Sigmoid colon (tissue), 7 donors: ENCODE measurements at places on chromosomes 13 and 19.

GRCh38 chr13:96033220-96034015 lies 19.8 kb downstream of the UGGT2 start:
- H3K27ac ChIP-seq, result no peak overlapping the region
- no peak overlapping the region for H3K4me3 ChIP-seq
- no peaks in the 10 kb centered on the region for H3K27me3 ChIP-seq
- DNase-seq, result no peak

DNA sequence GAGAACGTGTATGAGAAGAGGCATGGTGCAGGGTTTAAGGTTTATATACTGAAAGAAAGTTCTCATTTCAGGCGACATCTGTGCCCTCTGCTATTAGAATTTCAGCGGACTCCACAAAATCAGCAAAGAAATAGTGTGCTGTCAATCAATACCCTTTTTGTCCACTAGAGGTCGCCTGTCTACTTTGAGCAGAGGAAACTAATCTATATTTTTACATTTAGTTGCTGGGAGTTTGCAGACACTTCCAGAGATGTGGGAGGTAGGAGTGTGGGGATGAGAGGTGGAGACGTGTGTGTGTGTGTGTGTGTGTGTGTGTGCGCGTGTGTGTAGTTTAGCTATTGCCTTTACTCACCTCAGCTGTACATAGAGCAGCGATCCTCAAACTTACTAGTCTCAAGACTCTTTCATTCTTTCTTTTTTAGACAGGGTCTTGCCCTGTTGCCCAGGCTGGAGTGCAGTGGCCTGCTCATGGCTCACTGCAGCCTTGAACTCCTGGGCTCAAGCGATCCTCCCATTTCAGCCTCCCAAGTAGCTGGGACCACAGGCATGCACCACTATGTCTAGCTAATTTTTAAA lies 9.7 kb downstream of the INAFM1 start:
- peaks cover 26% of the 10 kb centered on the region for H3K4me1 ChIP-seq
- no peak overlapping the region for H3K4me3 ChIP-seq
- H3K27me3 ChIP-seq, result no peaks in the 10 kb centered on the region
- no peak for DNase-seq
- H3K36me3 ChIP-seq, result no peaks in the 10 kb centered on the region
- no peak overlapping the region for H3K27ac ChIP-seq

- no peak for DNase-seq
- no peak overlapping the region for H3K27ac ChIP-seq
- H3K36me3 ChIP-seq, result no peaks in the 10 kb centered on the region
- no peaks in the 10 kb centered on the region for H3K27me3 ChIP-seq
- no peak overlapping the region for H3K4me3 ChIP-seq
Measured at GRCh38 chr19:49264258-49264657, 60.7 kb downstream of the SLC6A16 start.

DNA sequence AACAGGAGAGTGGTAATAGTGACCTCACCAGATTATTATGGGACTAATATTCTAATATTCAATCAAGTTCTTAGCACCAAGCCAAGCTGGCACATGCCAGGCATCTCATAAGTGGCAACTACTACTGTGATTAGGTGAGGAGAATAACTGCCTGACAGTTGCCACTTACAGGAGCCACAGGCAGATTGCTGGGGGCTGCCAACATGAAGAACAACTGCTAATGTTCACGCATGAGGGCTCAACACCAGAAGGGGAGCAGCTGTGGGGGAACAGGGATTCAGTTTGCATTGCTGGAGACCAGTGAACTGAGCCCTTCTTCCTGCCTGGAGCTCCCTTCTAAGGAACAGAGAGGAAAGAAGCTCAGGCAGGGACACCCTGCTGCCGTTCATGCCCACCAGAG lies 504.5 kb downstream of the FOXO1 start:
- no peaks in the 10 kb centered on the region for H3K27me3 ChIP-seq
- H3K4me3 ChIP-seq, result no peak overlapping the region
- no peaks in the 10 kb centered on the region for H3K4me1 ChIP-seq
- no peak overlapping the region for H3K27ac ChIP-seq
- no peaks in the 10 kb centered on the region for H3K36me3 ChIP-seq

DNA sequence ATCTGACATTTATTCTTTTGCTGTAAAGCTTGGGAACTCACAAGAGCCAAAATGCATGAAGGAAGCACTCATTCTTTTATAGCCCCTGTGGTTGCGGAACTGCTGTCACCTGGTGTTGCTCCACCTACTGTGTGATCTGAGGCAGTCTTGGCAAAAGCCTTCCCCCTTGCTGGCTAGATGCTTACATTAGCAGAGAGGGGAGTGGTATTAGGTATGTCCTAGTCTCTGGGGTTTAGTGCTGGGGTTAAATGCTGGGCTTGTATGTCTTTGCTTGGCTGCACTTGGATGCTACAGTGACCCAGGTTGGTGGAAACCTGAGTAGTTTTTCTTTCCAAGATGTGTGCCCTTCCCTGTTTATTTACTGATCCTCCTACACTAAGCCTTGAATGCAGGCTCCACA lies 99.3 kb downstream of the WDFY2 start:
- no peak overlapping the region for H3K4me3 ChIP-seq
- H3K36me3 ChIP-seq, result no peaks in the 10 kb centered on the region
- H3K27me3 ChIP-seq, result no peaks in the 10 kb centered on the region

- H3K4me1 ChIP-seq, result no peaks in the 10 kb centered on the region
- no peak overlapping the region for H3K27ac ChIP-seq
- DNase-seq, result no peak
- H3K27me3 ChIP-seq, result no peaks in the 10 kb centered on the region
- H3K36me3 ChIP-seq, result peaks cover 17% of the 10 kb centered on the region
- no peak overlapping the region for H3K4me3 ChIP-seq
Measured at GRCh38 chr19:55391702-55392615, 6.2 kb downstream of the RPL28 start.

GRCh38 chr19:35116072-35116801 lies 614 bp downstream of the FXYD3 start:
- peaks cover 9% of the 10 kb centered on the region for H3K4me1 ChIP-seq
- peak overlapping the region; percentile 55 for H3K27ac ChIP-seq
- DNase-seq, result no peak
- peak overlapping the region; percentile 31 for H3K4me3 ChIP-seq
- H3K27me3 ChIP-seq, result no peaks in the 10 kb centered on the region
- H3K36me3 ChIP-seq, result no peaks in the 10 kb centered on the region

DNA sequence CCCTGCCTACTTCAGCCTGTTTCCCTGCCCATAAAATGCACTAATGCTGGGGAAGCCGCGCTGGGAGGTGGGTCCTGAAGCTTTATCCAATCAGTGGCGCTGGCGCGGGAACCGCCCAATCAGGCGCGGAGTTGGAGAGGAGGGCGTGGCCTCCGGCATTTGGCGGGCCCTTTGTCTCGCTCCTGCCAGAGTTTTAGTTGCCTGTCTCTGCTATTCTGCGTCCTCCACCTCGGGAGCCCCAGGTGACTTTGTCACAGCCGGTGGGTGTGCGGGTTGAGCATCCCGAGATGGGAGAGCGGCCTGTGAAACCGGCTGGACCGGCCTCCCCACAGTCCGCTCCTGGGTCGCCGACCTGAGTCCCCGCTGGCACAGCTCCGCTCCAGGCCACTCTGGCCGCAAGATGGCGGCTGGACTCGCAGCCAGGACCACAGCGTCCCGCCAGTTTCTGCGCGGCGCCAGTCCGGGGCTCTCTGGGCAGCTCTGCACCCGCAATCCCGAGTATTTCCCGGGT lies 30.7 kb upstream of the ZNF429 start:
- DNase-seq, result peak; percentile 82
- no peak overlapping the region for H3K27ac ChIP-seq
- peaks cover 15% of the 10 kb centered on the region for H3K4me1 ChIP-seq
- H3K36me3 ChIP-seq, result no peaks in the 10 kb centered on the region

- H3K4me1 ChIP-seq, result no peaks in the 10 kb centered on the region
- peak overlapping the region; percentile 39 for H3K27ac ChIP-seq
- no peak overlapping the region for H3K4me3 ChIP-seq
Measured at GRCh38 chr19:41175801-41176777, 16.9 kb upstream of the CYP2S1 start.

DNA sequence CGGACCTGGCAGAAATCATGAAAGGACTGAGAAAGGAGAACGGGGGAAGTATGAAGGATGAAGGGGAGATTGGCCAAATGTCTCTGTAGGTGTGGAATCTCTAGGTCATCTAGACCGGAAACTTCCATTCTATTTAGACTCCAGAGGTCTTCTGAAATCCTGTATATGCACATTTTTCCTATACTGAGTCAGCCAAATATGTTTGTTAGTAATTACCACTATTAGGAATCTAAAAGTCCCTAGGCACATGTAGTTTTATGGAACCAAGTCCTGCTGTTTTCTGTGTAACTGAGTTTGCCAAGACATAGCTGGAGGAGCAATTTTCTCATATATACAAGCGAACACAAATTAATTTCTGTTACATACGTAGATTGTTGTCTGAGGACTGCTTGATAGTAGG lies 498.1 kb downstream of the GPC5 start:
- no peaks in the 10 kb centered on the region for H3K36me3 ChIP-seq
- DNase-seq, result no peak
- no peak overlapping the region for H3K4me3 ChIP-seq
- H3K4me1 ChIP-seq, result no peaks in the 10 kb centered on the region
- no peak overlapping the region for H3K27ac ChIP-seq

DNA sequence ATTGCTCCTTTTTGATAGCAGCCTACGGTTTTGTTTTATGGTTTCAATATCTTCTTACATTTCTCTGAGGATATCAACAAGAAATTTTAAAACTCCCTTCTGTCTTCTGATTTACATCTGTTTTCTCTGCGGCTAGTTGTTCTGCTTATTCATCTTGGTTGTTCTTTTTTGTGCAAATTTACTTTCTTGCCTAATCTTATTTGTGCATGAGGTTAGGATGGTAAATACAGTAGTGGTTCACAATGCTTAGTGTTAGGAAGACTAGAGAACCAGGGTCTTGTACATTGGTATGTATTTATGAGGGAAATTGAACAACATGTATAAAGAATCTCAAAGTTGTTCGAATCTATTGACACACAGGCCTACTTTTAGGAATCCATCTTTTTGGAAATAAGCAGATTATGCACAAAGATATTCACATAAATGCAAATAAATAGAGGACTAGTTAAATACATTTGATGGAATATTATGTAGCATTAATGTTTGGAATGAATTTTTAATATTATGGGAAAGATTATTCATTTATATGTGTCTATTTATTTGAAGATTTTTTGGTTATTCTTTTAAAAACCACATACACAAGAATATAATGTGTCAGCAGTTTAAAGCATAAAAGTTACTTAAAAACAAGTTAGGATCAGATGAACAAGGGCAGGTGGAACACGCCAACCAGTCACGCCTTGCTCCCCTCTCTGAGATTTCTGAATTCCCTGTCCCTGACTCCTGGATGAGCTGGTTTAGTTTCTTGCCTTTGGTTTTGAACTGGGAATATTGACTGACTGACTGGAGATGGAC lies 51.4 kb upstream of the RFC3 start:
- no peak overlapping the region for H3K4me3 ChIP-seq
- H3K36me3 ChIP-seq, result no peaks in the 10 kb centered on the region
- no peaks in the 10 kb centered on the region for H3K27me3 ChIP-seq
- no peak for DNase-seq
- peaks cover 4% of the 10 kb centered on the region for H3K4me1 ChIP-seq

DNA sequence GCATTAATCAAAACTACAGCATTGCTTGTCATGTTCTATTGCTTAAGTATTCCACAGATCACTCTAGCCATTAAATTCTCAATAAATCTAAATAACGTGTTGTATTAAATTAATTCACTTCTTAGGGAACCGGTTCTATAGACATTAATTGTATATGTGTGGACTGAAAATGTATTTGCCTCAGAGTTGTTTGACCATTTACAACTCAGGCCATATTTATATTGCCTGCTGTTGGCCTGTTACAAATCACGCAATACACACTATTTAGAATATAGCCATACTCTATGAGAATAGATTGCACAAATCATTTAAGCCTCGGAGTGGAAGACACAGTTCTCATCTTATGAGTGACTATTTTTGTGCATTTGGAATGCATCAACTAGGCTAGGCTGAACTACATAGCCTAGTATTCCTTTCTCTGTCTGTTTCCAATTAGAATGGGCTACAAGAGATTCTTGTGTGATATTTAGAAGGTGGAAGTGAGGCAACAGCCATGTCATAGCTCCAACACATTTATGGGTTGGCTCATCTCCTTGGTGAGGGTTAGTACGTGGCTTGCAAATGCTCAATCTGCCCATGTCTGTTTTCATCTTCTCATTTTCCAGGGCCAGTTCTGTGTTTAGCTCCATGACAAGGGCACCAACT lies 1116.1 kb downstream of the PCDH9 start:
- H3K27me3 ChIP-seq, result no peaks in the 10 kb centered on the region
- H3K4me1 ChIP-seq, result no peaks in the 10 kb centered on the region
- DNase-seq, result no peak
- no peak overlapping the region for H3K4me3 ChIP-seq
- H3K36me3 ChIP-seq, result no peaks in the 10 kb centered on the region

- H3K36me3 ChIP-seq, result peaks cover 24% of the 10 kb centered on the region
- H3K4me1 ChIP-seq, result peaks cover 45% of the 10 kb centered on the region
- H3K27me3 ChIP-seq, result no peaks in the 10 kb centered on the region
- H3K4me3 ChIP-seq, result no peak overlapping the region
Measured at GRCh38 chr19:5037936-5038335, 69.0 kb downstream of the KDM4B start.

DNA sequence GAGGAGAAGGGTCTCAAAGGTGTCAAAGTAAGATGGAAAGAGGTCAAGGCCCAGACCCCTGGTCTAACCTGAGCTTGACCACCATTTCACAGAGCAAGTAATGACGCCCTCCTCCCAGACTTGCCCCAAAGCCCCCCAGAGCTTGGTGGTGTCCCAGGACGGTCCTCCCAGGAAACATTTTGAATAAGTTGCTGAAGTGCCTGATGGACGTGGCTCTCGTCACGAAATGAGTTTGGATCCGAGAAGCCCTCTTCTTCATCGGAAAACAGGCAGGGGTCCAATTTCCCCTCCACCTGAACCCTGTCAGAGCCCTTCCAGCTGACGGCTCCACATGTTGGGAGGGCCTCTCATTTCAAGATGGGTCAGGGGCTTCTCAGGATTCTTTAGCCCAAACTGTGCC lies 54.5 kb upstream of the TPM4 start:
- peak; percentile 34 for DNase-seq
- H3K4me1 ChIP-seq, result no peaks in the 10 kb centered on the region
- no peaks in the 10 kb centered on the region for H3K27me3 ChIP-seq
- H3K27ac ChIP-seq, result no peak overlapping the region
- no peak overlapping the region for H3K4me3 ChIP-seq

GRCh38 chr13:100789481-100789880 lies 114.9 kb upstream of the TMTC4 start:
- no peak overlapping the region for H3K4me3 ChIP-seq
- no peaks in the 10 kb centered on the region for H3K27me3 ChIP-seq
- H3K4me1 ChIP-seq, result no peaks in the 10 kb centered on the region
- H3K27ac ChIP-seq, result no peak overlapping the region

- no peak overlapping the region for H3K4me3 ChIP-seq
- no peaks in the 10 kb centered on the region for H3K4me1 ChIP-seq
- H3K36me3 ChIP-seq, result peaks cover 61% of the 10 kb centered on the region
- no peak for DNase-seq
- H3K27me3 ChIP-seq, result no peaks in the 10 kb centered on the region
- H3K27ac ChIP-seq, result no peak overlapping the region
Measured at GRCh38 chr13:98022210-98022609, 68.7 kb downstream of the IPO5 start.

DNA sequence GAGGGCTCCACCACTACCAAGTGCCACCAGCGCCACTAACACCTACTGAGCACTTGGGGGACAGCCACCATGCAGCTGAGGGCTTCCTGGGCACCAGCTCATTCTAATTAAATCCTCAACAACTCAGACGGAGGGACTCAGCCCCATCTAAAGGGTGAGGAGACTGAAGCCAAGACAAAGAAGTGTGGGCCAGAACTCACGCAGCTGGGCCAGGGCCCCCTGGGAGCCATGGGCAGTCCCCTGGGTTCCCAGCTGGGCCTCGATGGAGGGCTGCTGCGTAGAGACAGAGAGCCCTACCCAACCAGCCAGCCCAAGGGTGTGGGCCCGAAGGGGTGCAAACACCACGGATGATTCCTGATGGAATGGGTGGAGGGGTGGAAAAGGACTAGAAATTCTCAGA lies 12.8 kb upstream of the PRKD2 start:
- no peak for DNase-seq
- H3K27ac ChIP-seq, result no peak overlapping the region
- peaks cover 16% of the 10 kb centered on the region for H3K4me1 ChIP-seq
- H3K27me3 ChIP-seq, result no peaks in the 10 kb centered on the region
- H3K36me3 ChIP-seq, result peaks cover 83% of the 10 kb centered on the region
- H3K4me3 ChIP-seq, result no peak overlapping the region
